ENCODE measurements at places on chromosomes 5 and 9.

GRCh38 chr5:3027866-3028635, 276.6 kb upstream of the IRX2 start:
- DNase-seq, result no peak

- peak; percentile 48 for DNase-seq
Measured at GRCh38 chr9:69971643-69972449, 71.8 kb upstream of the MAMDC2 start.

DNA sequence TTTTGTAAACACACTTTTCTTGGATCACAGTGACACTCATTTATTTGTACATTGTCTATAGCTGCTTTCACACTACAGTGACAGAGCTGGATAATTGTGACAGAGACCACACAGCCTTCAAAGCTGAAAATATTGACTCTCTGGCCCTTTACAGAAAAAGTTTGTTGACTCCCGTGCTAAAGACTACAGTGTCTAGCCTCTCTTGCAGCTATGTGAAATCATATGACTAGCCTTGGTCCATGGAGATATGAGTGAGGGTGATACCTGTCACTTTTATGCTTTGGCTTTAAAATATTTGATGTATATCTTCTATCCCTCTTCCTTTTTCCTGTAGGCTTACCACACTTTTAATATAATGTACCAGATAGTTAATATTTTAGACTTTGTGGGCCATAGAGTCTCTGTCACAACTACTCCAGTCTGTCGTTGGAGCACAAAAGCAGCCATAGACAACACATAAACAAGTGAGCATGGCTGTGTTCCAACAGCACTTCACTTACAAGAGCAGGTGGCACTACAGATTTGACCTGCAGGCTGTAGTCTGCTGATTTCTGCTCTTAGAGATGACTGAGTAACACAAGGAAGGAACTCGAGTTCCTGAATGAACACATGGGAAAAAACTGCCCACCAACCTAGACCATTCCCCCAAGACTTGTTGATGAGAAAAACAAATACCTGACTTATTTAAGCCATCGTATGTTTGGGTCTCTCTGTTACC, 73.5 kb upstream of the ANKRD55 start:
- no peak for DNase-seq

DNA sequence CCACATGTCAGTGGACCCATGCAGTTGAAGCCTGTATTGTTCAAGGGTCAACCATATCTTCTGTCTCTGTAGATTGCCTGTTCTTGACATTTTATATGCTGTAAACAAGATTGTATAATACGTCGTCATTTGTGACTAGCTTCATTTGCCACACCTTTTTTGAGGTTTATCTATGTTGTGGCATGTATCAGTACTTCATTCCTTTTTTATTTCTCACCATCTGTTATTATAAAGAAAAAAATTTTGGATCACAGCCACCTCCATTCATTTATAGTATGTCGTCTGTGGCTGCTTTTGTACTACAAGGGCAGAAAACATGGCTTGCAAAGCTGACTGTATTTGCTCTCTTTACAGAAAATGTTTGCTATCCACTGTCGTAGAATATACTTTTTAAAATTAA, 72.4 kb downstream of the TEK start:
- DNase-seq, result no peak

DNA sequence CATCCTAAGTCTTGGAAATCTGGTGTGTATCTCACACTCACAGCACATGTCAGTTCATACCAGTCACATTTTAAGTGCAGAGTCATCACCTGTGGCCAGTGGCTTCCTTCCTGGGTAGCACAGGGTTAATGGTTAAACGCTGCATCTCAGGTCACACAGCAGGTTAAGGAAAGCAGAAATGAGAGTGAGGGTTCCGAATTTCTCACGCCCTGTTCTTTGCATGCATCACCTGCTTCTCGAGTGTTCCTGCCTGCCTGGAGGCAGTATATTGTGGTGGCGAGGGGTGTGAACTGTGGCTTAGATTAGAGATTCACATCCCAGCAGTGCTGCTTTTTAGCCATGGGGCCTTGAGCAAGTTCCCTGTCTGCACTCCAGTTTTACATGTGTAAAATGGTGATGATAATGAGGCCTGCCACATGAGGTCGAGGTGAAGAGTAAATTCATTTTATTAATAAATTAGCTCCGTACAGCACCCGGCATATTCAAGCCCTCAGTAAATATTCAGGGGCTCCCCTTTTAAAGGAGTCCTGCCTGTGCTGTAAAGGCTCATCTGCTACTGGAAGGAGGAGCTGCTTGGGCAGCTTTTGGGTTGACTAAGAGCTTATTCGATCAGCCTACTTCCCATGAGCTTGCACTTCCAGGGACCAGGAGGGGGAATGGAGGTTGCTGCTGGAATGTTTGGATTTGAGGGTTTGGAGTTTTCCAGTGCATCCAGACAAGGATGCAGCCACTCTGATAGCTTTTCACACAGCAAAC, 61.1 kb upstream of the SAP30L start:
- no peak for DNase-seq

GRCh38 chr5:84764227-84764626, 379.5 kb upstream of the EDIL3 start:
- DNase-seq, result no peak

DNA sequence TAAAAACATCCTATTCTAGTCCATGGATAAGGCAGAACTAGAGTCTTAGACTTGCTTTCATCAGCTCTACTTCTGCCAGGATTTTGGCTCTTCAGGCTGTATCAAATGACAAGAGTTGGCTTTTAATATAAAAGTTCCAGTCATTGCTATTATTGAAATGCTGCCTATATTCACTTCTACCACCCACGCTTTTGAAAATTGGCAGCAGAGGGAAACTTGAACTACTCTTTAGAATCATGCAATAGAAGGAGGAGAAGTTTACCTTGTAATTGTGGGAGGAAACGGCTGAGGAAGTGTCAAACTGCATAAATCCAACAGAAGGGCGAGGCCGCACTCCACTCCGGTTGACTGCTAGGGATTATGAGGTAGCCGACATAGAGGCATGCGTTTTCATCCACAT, 122.6 kb upstream of the BASP1 start:
- no peak for DNase-seq

DNA sequence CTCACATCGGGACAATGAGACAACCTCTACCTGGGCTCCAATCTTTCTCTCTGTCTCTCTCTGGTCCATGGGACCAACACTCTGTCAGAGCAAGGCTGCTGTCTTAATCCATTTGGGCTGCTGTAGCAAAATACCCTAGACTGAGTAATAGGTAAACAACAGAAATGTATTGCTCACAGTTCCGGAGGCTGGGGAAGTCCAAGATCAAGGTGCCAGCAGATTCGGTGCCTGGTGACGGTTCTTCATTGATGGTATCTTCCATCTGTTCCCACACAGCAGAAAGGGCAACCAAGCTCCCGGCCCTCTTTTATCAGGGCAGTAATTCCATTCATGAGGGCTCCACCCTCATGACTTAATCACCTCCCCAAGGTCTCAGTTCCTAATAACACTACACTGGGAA, 61.3 kb upstream of the SPOCK1 start:
- DNase-seq, result no peak

DNA sequence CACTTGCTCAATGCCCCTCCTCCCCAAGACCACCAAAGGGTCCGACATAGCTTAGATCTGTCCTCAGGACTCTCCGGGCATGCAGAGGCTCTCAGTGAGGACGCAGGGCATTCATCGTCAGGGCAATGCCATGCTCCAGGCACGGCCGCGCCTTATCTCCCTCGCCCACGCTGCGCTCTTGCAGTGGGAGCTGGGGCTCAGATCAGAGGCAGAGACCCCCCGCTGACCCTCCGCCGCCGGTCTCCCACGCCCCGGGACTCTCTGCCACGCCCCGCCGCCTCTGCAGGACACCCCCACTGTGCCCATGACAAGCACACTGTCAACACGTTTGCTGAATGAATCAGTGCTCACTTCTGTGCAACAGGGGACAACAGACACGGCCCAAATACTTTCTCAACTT, 140.7 kb downstream of the ADAMTS2 start:
- no peak for DNase-seq

- DNase-seq, result no peak
Measured at GRCh38 chr9:12271421-12271891, 421.7 kb upstream of the TYRP1 start.

GRCh38 chr5:138305797-138306196, 25.8 kb downstream of the CDC25C start:
- no peak for DNase-seq

- no peak for DNase-seq
Measured at GRCh38 chr5:35823347-35824098, 33.2 kb upstream of the IL7R start.

DNA sequence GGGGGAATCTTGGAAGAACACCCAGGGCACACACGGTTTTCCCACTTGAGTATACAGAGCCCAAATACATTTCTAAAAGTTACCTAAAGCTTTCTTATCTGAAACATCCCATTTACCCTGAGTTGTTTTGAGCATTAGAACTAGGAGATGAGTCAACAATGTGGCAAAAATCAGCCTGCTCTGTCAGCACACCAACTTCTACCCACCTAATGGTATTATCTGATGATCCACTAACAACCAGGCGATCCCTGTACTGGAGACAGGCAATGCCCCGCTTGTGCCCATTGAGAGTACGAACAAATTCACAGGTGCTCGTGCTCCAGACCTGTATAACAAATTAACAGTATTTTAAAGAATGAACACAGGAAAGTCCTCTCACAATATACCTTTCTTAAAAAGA, 87.0 kb downstream of the SMIM23 start:
- DNase-seq, result no peak

DNA sequence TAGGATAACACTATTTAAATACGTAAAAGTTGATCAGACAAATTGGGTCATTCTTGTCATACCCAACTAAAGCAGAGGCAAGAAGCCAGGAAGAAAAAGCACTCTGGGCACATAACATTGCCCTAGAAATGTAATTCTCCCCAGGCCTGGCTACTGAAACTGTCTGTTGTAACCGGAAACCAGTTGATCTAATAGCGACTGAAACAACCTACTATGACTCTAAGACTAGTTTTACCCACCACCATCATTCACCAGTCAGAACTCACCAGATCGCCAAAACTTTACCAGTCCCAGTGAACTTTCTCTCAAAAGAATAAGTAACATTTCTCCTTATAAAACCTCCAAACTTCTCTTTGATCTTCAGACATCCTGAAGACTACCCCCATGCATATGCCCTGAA, 99.3 kb upstream of the WWC1 start:
- no peak for DNase-seq

DNA sequence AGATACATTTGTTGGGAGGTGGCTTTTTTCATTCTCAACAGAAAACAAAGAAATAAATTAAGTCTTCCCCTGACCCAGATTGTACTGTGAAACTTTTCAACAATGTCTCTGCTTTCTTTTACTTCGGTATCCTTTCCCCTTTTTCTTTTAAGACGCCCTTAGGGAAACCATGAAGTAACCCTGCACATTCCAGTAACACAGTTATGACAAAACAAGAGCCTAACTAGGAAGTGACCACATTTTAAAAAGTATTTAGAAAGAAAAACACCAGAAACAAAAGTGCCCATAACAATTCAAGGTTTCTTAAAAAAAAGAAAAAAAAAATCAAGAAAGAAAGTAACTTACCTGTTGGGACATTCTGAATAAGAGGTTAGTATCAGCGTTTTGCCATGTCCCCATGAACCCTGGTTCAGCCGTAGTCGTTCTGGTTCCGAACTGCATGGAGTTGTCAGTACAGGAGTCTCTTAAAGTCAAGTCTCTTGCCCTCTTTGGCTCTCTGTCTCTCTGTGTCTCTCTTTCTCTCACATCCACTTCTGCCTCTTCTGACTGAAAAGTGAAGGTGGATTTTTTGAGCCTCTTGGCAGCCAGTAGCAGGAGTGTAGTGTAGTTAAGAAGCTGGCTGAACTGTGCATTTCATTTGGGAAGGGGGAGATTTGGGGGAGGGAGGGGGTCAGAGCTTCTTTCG, 142.9 kb downstream of the BNC2 start:
- DNase-seq, result no peak

DNA sequence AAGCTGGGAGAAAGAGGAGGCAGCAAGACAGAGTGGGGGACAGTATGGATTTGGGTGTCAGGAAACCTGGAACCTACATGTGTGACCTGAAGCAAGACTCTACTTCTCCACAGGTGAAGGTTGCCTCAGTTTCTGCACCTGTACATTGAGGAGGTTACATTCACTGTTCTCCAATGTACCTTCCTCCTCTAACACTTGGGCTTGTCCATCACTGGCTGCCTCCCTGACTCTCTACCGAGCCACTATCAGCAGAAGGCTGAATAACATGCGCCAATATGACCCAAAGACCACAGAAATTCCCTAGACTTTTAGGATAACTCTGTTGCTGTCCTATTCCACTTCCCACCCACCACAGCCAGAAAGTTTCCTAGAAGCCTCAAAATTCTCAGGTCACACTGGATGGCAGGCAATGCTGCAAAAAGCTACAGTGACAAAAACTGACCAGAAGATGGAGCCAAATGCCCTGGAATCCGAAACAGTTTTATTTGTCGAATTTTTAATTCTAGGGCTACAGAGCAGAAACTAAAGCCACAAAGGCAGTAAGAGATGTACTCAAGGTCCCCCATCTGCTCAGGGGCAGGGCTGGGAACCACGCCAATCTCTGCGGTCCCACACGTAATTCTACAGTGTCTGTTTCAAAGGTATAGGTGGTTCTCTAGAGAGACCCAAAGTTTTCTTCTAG, 64.4 kb downstream of the FAM114A2 start:
- DNase-seq, result peak; percentile 64

DNA sequence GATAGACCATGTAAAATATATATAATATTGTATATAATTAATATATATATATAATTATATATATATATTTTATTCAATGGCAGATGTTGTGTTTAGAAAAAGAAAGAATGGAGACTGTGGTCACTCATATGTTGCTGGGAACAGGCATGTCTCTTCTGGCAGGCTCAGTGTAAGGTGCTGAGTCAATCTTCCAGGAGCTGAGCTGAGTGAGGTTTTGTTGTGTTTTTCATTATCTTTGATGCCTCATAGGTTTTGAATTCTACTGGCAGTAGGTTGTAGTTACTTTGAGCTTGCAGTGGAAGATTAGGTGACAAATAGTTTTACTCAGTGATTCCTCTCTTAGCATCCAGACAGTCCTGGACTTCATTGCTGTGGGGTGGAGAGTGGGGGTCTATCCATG, 561.3 kb downstream of the IRX1 start:
- no peak for DNase-seq

- DNase-seq, result no peak
Measured at GRCh38 chr5:149053072-149053695, 9.7 kb downstream of the SH3TC2 start.

DNA sequence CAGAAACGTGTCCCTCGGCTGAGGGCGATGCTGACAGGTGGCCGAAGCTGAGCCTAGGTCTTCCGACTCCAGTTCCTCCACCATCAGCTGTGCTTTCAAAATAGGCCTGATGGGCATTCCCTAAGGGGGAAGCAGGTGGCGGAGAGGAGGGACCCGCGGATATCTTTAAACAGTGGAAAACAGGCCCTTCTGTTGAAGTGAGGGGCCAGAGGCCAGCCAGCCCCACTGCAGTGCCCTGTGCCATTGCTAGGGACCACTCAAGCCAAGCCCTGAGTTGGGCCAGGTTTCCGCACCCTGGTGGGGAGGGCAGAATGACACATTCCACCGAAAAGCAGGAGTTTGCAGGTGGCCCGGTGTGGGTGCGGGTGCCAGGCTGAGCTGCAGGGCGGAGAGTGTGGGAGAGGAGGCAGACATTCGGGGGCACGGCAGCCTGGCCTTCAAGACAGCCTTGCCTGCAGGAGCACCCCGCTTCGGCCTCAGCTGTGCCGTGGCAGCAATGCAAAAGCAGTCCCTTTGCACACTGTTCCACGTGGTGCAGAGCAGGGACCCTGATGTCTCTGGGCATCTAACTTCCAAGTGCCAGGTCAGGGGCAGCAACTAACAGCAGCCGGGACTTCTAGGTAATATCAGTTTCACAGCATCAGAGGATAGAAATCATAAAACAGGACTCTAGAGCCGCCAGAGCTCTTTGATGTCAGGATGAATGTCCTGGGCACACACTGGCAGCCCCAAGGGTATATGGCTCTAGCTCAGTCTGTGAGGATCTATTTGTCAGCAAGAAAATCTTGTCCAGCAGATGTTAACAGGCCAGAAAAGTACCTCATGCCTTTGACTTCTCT, 17.2 kb downstream of the HNRNPH1 start:
- DNase-seq, result no peak
